ENCODE measurements at places on chromosomes 7 and 10.

- peak; percentile 18 for DNase-seq
Observed at GRCh38 chr7:1193593-1194424, 33.8 kb upstream of the ZFAND2A start.

DNA sequence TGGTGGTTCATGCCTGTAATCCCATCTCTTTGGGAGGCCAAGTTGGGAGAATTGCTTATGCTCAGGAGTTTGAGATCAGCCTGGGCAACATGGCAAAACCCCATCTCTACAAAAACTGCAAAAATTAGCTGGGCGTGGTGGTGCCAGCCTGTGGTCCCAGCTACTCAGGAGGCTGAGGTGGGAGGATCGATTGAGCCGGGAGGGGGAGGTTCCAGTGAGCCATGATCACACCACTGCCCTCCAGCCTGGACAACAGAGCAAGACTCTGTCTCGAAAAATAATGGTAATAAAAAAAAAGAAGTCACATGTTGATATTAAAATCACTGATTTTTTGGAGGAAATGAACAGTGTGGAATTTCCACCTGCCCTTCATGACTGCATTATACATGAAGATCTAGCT is 15.8 kb downstream of the PHYH start:
- DNase-seq = no peak

GRCh38 chr10:69573056-69573806 is at the start of gene NEUROG3:
Gene NEUROG3, minus strand, starts transcription at chr10:69573422. Its CDS starts 379 bp downstream, at chr10:69573043.
- DNase-seq = peak; percentile 91

GRCh38 chr7:97118306-97118917 is 914 bp downstream of the SDHAF3 start:
- no peak for DNase-seq

DNA sequence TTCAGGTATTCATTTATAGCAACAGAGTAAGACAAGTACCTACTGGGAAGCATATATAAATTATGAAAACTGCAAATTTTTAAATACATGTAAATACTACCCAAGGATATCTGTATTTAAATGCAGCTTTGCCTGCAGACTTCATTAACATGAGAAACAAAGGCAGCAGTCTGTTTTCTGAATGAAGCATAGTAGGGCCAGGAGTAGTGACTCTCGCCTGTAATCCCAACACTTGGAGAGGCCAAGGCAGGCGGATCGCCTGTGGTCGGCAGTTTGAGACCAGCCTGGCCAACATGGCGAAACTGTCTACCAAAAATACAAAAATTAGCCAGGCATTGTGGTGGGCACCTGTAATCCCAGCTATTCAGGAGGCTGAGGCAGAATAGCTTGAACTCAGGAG is 42.5 kb upstream of the PHF14 start:
- no peak for DNase-seq

- no peak for DNase-seq
Observed at GRCh38 chr10:52011118-52011517, 303.0 kb upstream of the DKK1 start.

GRCh38 chr7:44244282-44244681 is 43.5 kb downstream of the YKT6 start:
- no peak for DNase-seq

- no peak for DNase-seq
Observed at GRCh38 chr10:2011106-2011716, 273.9 kb upstream of the ADARB2 start.

GRCh38 chr7:19915596-19915995 is 142.2 kb upstream of the TMEM196 start:
- DNase-seq = no peak

DNA sequence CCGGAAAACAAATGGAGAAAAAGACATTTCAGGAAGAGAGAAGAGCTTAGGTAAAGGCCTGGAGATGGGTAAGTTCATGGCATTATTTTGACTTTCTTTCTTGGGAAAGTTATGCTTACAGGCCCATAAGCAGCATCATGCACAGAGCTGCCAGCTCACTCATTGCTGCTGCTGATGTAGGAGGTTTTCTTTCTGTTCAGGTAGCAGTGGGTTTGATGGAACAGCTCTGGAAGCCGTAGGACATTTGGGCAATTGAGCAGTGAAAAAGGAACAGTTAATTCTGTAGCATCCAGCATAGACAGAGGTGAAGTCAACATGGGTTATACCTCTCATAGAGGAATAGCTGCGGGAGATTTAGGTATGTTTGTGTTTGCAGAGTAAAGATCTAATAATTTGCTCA is 3.3 kb downstream of the CHN2 start:
- DNase-seq = no peak

- DNase-seq = no peak
Observed at GRCh38 chr7:45564886-45565455, 9.2 kb upstream of the ADCY1 start.

DNA sequence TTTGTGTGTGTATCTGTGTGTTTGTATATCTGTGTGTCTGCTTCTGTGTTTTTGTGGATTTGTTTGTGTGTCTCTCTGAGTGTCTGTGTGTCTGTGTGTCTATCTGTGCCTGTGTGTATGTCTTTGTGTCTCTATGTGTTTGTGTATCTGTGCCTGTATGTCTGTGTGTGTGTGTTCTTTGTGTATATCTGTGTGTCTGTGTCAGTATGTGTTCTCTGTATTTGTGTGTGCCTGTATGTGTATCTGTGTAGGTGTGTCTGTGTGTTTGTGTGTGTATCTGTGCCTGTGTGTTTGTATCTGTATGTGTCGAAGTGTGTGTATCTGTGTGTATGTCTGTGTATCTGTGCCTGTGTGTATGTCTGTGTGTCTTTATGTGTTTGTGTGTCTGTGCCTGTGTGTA is 118.2 kb downstream of the SH2D4B start:
- no peak for DNase-seq

DNA sequence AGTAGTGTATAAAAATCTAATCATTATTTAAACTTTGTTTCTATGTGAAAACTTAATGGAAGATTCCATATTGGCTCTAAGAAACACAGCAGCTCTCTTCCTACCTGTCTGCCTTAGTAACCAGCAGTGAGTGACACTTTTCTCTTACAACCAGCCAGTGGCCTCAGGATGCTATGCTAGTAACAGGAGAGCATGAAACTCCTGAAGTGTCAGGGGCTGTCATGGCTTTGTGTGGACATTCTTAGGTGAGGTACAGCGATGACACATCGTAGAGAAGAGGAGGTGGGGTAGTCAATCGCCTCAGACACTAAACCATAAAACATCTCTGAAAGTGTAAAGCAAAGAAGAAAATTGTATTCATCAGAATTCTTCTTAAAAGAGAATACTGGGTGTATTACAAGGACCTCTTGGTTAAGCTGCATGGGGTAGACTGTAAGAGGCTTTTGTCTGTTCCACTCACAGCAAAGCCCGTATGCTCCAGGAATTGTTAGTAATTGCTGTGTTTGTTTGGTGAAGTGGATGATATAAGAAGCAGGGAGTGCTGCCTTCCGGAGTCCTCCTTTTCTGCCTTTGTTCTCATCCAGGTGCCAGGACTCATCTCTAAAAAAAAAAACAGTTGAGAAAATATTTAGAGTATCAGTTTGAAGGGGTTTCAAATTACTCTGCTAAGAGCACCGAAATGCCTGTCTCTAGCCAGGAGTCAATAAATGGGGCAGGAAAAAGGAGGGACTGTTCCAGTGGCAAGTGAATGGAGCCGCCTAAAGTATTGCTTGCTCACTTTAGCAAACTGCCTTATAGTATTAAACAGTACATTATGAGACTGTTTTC is 518.8 kb downstream of the CNTNAP2 start:
- DNase-seq = no peak

DNA sequence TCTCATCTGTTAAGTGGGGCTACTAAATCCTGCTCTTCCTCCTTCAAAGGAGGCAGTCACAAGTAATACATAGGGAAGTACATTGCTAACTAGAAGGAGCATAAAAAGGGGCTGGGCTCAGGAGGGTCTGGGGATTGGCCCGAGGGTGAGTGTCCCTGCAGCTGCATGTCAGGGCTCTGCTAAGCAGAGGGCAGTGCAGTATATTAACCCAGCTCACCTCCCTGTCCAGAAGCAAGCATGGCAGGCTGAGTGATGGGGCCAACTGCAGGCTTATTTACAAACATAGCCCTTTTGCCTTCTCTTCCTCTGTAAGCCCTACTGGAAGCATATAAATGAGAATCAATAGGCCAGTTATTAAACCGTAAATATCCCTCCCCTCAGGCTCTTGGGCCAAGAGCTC is 143.2 kb upstream of the PCBD1 start:
- DNase-seq = no peak

DNA sequence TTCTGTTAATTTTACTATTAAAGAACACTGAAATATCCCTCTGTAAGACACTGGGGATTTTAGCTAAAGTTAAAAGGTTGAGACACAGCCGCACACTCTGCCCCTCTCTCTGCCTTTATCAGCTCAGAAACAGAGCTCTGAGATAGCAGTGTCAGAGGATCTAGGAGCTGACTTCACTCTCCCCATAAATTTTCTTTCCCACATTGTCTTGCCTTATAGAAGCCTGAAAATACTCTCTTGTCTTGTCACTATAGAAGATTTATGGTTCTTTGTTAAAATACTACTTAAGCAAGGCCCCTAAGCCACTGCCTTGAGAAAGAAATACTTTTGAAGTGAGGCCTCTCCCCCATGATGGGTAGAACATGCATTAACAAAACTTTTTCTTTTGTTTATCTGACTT is 105.7 kb upstream of the C10orf90 start:
- no peak for DNase-seq
